ENCODE measurements at places on chromosomes 12 and 14.

DNA sequence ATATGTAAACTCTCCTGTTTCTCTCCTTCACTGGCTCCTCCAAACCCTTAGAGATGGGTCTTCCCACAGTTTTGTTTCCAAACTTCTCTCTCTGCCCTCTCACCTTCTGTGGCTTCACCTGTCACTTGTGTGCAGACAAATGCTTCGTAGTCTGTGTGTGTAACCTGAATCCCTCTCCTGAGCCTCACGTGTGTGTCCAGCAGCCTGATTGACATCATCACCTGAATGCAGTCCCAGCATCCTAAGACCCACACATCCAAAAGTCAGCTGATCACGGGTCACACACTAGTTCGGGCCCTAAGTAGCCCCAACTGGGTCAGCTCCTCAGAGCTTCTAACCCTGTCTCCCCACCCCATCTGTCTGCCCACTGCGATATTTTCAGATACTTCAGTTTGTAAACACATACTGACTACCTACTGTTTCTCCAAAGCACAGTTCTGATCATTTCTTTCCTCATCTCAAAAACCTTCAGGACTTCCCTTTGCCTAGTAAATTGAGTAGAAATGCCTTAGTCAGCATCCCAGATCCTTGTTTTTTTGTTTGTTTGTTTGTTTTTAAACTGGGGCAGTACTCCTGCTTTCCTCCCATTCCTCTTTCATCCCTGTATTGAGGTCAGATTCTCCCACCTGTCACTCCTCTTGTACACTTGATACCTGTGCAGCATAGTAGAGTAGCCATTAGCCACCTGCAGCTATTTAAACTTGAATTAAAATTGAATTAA, 23.7 kb downstream of the FNTB start:
- no peak for DNase-seq

GRCh38 chr14:29648045-29648444, 279.6 kb downstream of the PRKD1 start:
- no peak for DNase-seq

GRCh38 chr12:9751204-9752144, 9.2 kb downstream of the CD69 start:
- no peak for DNase-seq

DNA sequence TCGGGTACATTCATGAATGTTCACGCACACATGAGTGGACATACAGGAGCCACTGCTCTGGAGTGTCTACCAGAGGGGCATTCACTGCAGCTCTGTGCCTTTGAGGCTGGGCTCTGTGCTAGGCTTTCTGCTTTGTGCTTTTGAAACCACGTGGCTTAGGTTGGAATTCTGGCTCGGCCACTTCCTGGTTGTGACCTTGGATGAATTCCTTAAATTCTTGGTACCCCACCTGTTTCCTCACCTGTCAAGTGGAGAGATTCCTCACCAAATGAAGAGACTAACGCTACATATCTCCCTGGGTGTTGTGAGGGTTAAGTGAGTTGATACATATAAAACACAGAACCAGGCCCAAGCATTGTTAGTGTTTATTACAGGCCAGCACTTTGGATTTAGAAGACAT, 842.8 kb downstream of the VRK1 start:
- no peak for DNase-seq

Measured in pulmonary artery endothelial cell (primary cell).